Mesothelial cell of epicardium (in vitro differentiated cells): ENCODE measurements at places on chromosomes 16 and 17. TPM values are rescaled to one million over a fixed set of nuclear protein-coding genes. Genes with fewer than 3 reads are reported as not detected.

DNA sequence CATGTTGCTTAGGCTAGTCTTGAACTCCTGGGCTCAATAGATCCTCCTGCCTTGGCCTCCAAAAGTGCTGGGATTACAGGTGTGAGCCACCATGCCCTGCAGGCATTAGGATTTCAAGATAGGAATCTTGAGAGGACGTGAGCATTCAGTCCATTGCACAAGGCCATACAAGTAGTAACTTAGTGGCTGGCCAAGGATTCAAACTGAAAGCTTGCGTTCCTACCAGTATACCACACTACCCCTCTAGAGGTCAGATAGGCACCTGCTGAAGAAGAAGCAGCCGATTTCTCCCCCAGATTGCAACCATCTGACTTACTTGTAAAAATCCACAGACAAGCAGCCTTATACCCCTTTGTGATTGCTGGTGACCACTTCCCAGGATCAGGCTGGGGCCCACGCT, 80.9 kb downstream of the CACNG3 start:
- DNase-seq = no peak

- DNase-seq = peak; percentile 38
These were observed 506.9 kb downstream of the RBFOX1 start for GRCh38 chr16:7839568-7839967.

GRCh38 chr16:54347961-54348360, 61.4 kb upstream of the IRX3 start:
- DNase-seq = no peak

Gene POLG2
- total RNA-seq = 30.9 to 32.2 TPM (median 31.7 TPM) in 3 replicates

Gene CCL4L2
- total RNA-seq = not detected in 3 replicates

GRCh38 chr16:27181019-27181790, 22.1 kb upstream of the KDM8 start:
- no peak for DNase-seq

Gene POLR2C
- 62.1 to 69.1 TPM (median 65.0 TPM) in 3 replicates for total RNA-seq

- no peak for DNase-seq
These were observed 363.1 kb upstream of the RBFOX1 start for GRCh38 chr16:6969594-6969993.

GRCh38 chr16:86496262-86496928, 13.9 kb upstream of the FOXF1 start:
- DNase-seq = no peak

DNA sequence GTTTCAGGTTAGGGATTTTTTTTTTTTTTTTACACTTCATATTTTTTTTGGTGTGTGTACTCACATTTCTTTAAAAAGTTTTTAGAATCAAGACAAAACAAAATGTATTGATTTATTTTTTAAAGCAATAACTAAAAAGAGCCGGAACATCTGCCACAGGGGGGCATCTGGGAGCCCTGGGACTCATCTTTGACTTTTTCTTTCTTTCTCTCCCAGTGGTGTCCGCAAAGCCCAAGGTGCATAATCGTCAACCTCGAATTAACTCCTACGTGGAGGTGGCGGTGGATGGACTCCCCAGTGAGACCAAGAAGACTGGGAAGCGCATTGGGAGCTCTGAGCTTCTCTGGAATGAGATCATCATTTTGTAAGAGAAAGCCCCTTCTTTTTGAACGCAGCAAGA, 36.3 kb downstream of the WWP2 start:
- DNase-seq = no peak

DNA sequence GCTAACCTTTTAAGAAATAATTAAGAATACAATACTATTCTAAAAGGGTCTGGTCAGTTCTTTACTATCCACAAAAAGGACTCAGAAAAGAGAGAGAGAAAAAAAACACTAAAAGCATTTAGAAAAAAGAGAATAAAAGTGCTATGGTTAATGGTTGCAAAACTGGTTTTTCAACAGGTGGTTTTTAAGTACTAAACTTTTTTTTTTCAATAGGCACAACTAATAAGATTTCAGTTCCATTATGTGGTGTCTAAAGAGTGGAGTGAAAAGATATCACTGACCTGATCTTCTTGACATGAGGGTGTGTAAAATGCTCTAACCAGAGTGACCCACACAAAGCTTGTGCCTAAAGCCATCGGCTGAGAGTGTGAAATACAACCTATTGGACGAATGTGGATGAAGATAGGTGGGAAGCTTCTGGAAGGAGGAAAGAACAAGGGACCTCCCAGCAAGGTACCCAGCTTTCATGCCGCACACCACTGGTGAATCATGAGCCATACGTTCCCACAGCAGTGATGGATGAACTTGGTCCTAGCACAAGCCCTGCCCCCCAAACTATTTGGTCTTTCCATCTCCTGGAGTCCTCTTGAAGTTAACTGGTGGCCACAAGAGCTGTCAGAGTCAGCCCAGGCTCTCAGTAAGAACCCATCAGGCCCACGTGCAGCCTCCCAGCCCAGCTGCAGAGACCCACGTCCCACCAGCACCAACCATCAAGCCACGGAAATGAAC, 103.0 kb downstream of the ZFHX3 start:
- DNase-seq = no peak

Gene ZP2
- not detected in 3 replicates for total RNA-seq

Gene ACSM2A
- not detected in 3 replicates for total RNA-seq

DNA sequence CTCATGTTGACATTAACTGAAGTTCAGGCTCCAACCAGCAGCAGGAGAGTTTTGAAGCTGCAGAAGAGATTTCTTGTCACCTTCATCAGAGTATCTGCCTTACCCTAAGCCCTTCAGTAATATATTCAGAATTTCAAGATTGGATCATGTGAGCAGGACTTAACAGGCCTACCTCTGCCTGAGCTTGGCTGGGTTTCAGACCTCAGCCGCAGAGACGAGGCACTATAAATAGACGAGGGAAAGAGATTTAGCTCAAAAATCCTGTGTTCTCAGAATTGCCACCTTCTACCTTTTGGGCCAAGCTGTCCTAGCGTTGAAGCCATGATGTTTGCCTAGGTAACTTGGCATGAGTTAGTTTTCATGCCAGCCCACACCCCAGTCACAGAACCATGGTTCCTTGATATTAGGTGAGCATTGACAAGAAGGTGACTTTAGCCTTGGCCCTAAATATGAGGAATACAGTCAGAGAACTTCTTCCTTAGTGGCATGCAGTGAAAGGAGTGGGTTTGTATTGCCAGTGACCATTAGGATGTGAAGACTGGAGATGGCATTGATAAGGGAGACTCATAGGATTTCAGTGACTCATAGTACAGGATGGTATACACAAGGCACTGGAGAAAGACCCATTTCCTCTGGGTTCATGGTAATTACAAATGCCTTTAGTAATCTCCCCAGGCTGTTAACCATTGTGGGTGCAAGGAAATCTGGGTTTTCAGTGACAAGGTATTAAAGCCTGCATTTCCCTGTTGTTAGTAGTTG, 224.3 kb downstream of the MSI2 start:
- DNase-seq = no peak

- DNase-seq = no peak
These were observed 28.0 kb downstream of the AKAP1 start for GRCh38 chr17:57113011-57113410.

GRCh38 chr17:71649941-71650350, 470.9 kb upstream of the SOX9 start:
- DNase-seq = no peak

DNA sequence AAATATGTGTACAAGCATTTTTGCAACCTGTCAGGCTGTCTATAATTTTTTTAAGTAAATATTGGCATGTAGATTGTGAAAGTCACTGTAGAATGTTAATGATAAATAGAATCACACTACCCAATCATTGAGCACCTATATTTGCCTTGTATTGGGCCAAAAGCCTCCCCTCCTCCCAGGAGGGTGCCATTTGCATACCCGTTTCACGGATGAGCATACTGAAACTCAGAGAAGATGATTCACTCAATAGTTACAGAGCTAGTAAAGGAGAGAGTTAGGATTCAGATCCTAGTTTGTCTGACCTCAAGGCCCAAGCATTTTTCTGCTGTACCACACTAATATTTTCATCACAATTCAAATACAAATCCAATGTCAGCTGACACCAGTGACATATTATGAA, 299.7 kb upstream of the CDH11 start:
- DNase-seq = no peak
